Mesenteric fat pad (tissue), 1 donor: ENCODE measurements at places on chromosomes 12 and 14. TPM values are rescaled to one million over a fixed set of nuclear protein-coding genes. Genes with fewer than 3 reads are reported as not detected.

GRCh38 chr14:30621354-30621939, 672 bp upstream of the SCFD1 start:
- DNase-seq, result no peak

DNA sequence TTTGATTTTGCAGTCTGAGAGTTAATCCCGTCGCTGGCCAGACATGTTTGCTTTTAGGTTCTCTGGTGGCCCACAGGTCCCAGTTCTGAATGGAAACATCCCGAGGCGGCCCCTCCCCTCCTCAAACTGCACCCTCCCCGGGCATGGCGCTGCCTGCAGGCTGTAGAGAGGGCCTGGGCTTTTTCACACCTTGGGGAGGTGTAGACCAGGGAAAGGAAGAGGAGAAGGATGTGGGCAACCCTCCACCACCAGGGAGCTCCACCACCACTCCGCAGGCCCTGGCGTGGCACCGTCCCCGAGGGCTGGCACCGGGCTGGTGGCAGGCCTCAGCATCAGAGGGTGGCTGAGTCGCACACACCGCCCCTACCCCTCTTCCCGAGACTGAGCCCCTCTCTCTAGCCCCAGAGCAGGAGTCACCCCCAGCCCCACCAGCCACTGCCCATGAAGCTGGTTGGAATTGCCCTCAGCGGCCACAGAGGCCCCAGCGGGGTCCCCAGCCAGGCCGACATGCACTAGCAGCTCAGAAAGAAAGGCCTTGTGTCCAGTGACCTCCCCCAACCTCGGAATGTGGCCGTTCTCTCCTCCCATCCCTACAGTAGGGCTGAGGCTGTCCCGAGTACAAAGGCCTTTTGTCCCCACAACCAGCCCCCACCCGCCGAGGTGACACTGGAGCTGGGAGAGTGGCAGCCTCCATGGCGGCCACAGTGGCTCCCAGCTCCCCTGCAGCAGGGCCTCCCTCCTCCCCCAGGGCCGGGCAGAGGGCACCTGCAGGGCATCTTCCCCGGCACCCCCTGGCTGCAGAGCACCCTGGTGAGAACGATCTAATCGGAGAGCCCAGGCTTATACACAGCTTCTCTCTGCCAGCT, 23.5 kb upstream of the INF2 start:
- no peak for DNase-seq

- no peak for DNase-seq
These were observed 341.9 kb downstream of the C12orf75 start for GRCh38 chr12:105672121-105672975.

- DNase-seq, result peak; percentile 78
These were observed 110.7 kb downstream of the KIF26A start for GRCh38 chr14:104249089-104249488.

GRCh38 chr14:30162066-30162465, 234.4 kb upstream of the PRKD1 start:
- DNase-seq, result no peak

DNA sequence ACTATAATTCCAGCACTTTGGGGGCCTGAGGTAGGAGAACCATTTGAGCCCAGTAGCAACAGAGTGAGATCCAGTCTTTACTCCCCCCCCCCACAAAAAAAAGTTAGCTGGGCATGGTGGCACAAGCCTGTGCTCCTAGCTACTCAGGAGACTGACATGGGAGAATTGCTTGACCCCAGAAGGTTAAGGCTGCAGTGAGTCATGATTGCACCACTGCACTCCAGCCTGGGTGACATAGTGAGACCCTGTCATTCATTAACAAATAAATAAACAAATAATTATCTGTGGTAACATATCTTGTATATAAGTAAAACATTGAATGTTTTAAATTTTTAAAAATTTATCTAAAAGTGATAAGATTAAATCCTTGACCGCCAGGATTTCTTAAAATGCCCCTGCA, 4.8 kb downstream of the ENTPD5 start:
- no peak for DNase-seq

DNA sequence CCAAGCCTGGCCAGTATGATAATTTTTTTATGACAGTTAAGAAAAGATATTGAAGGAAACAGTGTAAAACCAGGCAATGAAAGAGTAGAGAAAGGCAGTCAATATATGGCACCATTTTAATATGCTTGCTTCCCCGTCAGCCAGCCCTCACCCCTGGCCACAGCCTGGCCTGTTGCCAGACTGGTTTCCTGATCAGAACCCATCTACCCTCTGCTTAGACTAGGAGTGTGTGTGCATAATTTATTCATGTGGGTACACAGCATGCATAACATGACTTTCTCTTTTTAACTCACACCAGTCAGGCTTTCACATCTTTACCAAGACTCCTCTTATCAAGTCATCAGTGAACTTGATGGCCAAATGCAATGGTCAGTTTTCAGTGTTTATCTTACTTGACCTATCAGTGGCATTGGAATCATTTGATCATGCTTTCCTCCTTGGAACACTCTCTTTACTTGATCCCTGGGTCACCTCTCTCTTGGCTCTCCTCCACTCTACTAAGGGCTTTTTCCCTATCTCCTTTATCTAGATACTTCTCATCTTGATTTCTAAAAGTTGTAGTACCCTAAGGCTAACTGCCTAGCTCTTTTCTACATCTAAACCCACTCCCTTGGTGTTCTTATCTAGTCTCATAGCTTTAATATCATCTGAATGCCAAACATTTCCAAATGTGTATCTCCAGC, 10.0 kb upstream of the GPR19 start:
- DNase-seq, result no peak

CNPY2 gene
- 87.9 TPM for total RNA-seq

DNA sequence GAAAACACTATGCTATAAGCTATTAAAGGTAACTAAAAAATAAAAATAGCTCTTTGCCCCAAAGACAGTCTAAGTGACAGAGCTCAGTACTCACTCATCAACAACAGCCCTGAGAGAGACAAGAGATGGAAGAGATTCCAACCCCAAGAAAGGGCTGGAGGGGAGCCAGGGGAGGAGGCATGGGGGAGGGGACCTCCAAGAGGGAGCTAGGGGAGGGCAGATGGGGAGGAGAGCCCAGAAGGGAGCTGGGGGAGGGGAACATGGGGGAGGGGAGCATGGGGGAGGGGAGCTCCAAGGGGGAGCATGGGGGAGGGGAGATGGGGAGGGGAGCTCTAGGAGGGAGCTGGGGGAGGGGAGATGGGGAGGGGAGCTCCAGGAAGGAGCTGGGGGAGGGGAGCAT, 7.7 kb downstream of the SSH1 start:
- no peak for DNase-seq

DNA sequence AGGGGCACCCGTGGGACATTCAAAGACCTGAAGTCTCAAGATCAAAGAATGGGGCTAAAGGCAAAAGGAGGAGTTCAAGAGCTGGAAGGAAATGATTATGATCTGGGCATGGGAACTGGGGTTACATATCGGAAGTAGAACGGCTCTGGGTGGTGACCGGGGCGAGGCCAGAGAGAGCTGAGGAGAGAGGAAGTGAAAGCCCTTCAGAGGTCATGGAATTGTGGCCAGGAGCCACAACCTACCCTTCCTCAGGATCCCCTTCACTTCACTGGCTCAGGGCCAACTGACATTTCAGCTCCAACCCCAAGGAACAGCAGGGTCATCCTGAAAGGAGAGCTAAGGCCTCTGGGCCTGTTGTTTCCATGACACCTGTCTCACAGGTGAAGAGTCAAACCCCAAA, 57.8 kb downstream of the GALNT16 start:
- DNase-seq, result no peak

- no peak for DNase-seq
These were observed 122.4 kb upstream of the AMIGO2 start for GRCh38 chr12:47202176-47202575.

- DNase-seq, result no peak
These were observed 737 bp downstream of the SPX start for GRCh38 chr12:21526721-21527345.

DNA sequence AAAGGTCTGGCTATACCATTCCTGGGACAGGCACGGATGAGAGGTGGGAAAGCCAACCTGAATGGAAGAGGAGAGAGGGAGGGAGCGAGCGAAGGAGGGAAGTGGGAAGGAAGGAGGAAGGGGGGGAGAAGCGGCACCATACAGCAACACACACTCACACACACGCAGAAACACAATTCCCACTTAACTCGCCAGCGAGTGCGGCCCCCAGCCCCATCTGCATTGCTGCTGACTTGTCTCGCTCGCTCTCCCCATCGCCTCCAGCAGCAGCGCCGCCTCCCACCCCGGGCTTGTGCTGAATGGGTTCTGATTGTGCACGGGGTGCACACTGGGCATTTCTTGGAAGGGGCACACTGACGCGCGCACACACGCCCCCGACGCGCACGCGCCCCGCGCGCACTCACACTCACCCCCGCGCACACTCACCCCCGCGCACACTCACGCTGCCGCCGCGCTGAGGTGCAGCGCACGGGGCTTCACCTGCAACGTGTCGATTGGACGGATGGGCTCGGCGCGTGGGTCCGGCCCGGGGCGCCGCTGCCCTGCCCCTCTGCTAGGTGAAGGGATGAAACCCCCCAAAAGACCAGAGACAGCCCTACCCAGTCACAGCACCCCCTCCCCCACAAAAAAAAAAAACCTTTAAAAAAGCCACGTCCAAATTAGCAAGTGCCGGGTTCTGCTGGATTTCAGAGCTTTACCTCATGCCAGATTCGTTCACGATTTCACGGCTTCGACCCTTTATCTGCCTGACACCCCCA, 685 bp downstream of the GRIN2B start:
- no peak for DNase-seq

- DNase-seq, result peak; percentile 60
These were observed 138.9 kb upstream of the CCND2 start for GRCh38 chr12:4134448-4135263.

DNA sequence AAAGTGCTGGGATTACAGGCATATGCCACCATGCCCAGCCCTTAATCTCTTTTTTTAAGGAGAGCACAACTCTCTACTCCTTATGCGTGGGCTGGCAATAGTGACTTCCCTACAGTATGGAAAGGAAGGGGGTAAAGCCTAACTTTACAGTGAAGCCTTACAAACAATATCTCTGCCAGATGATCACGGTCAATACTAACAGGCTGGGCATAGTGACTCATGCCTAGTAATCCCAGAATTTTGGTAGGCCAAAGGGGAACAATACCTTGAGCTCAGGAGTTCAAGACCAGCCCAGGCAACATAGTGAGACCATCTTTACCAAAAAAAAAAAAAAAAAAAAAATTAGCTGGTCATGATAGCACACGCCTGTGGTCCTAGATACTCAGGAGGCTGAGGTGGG, 5.6 kb downstream of the PYM1 start:
- DNase-seq, result no peak

GRCh38 chr14:102212356-102212755, 72.7 kb downstream of the WDR20 start:
- DNase-seq, result no peak

- DNase-seq, result no peak
These were observed 9.3 kb upstream of the PPP4R3A start for GRCh38 chr14:91519239-91520036.

AKAP3 gene
- total RNA-seq, result 0.26 TPM

GRCh38 chr14:20294636-20295035, 11.1 kb downstream of the TTC5 start:
- no peak for DNase-seq

- DNase-seq, result no peak
These were observed 65.8 kb downstream of the RIN3 start for GRCh38 chr14:92579244-92579936.

GRCh38 chr14:81473456-81474147, 60.1 kb downstream of the SEL1L start:
- no peak for DNase-seq

- no peak for DNase-seq
These were observed 82.6 kb upstream of the COCH start for GRCh38 chr14:30791522-30792351.

SUDS3 gene
- total RNA-seq, result 22.7 TPM

DNA sequence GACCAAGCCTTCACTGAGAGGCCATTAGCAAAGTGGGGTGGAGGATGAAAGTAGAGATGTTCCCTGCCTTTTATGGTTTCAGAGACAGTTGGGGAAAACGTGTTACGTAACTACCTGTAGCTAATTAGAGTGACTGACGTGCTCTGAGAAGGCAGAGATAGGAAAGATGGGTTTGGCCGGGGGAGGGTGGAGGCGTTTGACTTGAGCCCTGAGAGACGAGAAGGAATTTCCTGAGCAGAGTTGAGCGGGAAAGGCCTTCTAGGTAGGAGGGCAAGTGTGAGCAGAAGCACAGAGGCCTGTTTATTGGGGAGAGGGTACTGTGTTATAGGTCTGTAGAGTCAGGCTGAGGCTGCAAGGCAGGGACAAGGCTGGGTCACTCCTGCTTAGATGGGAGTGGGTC, 8.6 kb downstream of the TUNAR start:
- DNase-seq, result no peak

TEX52 gene
- not detected for total RNA-seq

LYZ gene
- total RNA-seq, result 81.9 TPM

- no peak for DNase-seq
These were observed 80.3 kb downstream of the SYNE2 start for GRCh38 chr14:63933110-63933509.

- no peak for DNase-seq
These were observed 73.7 kb upstream of the RHOJ start for GRCh38 chr14:63130531-63130930.

DNA sequence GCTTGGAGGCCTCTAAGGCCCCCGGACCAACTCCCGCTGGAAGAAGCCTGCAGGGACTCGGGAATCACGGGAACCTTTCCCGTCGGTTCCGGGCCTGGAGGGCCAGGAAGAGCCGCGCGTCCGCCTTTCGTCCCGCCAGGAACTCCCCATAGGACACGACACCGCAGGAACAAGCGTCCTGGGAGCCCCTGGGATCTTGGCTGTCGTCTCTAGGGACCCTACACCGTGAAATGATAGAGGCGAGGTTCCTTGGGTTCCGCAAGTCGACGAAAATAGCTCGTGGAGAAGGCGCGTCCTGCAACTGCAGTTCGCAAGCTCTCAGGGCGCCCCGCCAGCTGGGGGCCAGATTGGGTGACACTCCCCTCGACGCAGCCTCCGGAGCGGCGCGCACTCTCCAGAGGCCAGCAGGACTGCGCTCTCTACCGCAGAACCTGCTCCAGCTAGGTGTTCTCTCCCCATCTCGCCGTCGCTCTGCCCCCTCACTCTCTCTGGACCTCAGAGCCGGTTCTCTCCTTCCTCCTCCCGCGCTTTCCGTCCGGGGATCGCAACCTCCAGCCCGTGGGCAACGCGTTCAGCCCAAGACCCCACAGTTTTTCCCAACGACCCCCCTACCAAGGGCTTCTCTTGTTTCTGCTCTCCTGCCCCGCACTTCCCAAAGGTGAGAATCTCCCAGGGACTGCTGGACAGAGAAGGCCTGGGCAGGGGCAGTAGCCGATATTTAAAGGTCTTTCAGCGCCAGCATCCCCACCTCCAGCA, 776 bp downstream of the BMP4 start:
- DNase-seq, result no peak

DNA sequence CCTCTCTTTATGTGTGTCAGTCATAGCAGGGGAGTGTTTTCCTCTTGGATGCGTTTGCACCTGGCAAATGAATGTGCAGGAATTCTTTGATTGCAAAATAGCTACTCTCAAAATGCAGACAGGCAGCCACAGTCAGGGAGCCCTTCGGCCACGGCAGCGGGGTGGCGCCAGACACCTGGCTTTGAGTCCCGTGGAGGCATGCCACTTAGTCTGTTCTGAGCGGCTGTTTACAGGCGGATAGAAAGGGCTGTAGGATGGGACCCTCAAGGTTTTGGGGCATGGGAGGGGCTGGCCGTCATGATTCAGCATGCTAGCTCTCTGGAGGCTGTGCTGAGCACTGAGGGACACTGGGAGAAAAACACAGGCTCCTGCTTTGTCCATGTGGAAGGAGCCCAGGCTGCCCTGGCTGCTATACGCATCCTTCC, 117.1 kb downstream of the SLC25A47 start:
- peak; percentile 91 for DNase-seq

TMEM253 gene
- total RNA-seq, result 2.2 TPM
